Activated CD4-positive, alpha-beta memory T cell treated with anti-CD3 and anti-CD28 coated beads for 36 hours (primary cell): ENCODE measurements at places on chromosomes 5 and 9.

- no peak overlapping the region for H3K27ac ChIP-seq
- no peaks in the 10 kb centered on the region for H3K36me3 ChIP-seq
- no peaks in the 10 kb centered on the region for H3K27me3 ChIP-seq
- no peak for DNase-seq
- peaks cover 22% of the 10 kb centered on the region for H3K4me1 ChIP-seq
- no peak overlapping the region for H3K4me3 ChIP-seq
Measured at GRCh38 chr9:23587903-23588302, 238.1 kb downstream of the ELAVL2 start.

DNA sequence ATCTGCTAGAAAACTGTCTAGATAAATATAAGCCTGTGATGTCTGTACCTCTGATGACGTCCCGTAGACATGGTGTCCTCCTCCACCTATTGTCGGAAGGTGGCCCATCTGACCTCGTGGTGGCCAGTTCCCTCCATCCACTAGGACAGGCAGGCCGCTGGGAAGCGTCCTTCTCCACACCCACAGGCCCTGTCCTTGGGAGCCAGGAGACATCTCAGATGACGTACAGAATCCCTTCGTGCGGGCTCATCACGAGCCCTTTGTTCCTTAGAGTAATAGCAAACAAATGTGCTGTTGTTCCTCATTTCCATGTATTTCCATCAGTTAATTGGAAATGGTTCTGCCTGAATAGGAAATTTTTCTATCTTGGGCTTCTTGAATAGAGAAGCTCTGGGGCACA lies 38.3 kb upstream of the TENT4A start:
- no peak for DNase-seq
- H3K4me3 ChIP-seq = no peak overlapping the region
- H3K4me1 ChIP-seq = no peaks in the 10 kb centered on the region
- H3K27ac ChIP-seq = no peak overlapping the region

DNA sequence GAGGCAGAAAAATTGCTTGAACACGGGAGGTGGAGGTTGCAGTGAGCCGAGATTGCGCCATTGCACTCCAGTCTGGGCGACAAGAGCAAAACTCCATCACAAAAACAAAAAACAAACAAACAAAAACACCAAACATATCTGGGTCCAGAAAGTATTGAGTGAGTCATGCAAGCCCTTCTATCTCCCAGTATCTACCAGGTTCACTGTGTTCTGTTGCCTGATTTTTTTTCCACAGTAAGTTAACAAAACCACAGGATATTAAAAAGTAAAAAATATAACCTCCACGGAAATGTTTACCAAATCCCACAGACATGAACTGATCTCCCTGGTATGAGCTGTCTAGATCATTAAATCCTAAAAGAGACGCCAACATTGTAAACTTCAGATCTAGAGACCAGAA lies 94.4 kb downstream of the ANKH start:
- peaks cover 14% of the 10 kb centered on the region for H3K4me1 ChIP-seq
- peaks cover 15% of the 10 kb centered on the region for H3K36me3 ChIP-seq
- no peak overlapping the region for H3K4me3 ChIP-seq
- H3K27ac ChIP-seq = no peak overlapping the region
- no peaks in the 10 kb centered on the region for H3K27me3 ChIP-seq

GRCh38 chr5:175887463-175887862 lies 16.1 kb downstream of the CPLX2 start:
- peaks cover 10% of the 10 kb centered on the region for H3K36me3 ChIP-seq
- no peaks in the 10 kb centered on the region for H3K4me1 ChIP-seq
- DNase-seq = no peak
- no peaks in the 10 kb centered on the region for H3K27me3 ChIP-seq
- no peak overlapping the region for H3K4me3 ChIP-seq
- no peak overlapping the region for H3K27ac ChIP-seq

DNA sequence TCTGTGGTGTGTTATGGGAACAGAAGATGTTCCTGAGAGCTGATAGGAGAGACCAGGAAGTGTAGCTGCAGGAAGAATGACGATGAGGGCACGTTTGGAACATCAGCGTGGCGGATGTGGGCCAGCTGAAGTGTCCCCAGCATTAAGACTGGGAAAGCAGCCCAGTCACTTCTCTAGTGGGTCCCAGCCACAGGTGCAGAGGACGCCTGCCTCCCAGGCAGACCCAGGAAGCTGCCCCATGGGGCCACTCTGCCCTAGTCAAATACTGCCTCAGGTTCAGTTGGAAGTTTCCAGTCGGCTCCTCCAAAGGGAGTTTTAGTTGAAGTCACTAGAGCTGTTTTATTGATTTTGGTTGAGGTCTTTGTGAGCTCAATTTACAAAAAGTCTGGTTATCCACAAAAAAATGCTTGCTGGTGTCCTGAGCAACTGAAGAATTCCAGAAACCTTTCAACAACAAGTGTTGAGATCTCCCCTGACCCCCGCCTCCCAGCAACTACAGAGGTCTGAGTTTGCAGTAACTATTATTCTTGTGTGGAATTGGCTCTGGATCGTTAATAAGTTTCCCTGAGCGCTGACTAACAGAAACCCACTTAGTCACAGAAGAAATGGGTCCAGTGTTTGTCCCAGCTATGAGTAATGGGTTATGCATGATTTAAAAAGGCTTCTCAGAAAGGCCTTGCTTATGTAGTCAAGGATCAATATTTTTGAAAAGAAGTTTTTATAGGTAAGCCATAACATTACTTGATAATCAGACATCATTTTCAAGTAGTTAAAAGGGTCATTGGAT lies 294.1 kb downstream of the FANCC start:
- no peaks in the 10 kb centered on the region for H3K27me3 ChIP-seq
- peaks cover 8% of the 10 kb centered on the region for H3K36me3 ChIP-seq
- H3K4me3 ChIP-seq = no peak overlapping the region
- DNase-seq = no peak
- H3K4me1 ChIP-seq = no peaks in the 10 kb centered on the region

DNA sequence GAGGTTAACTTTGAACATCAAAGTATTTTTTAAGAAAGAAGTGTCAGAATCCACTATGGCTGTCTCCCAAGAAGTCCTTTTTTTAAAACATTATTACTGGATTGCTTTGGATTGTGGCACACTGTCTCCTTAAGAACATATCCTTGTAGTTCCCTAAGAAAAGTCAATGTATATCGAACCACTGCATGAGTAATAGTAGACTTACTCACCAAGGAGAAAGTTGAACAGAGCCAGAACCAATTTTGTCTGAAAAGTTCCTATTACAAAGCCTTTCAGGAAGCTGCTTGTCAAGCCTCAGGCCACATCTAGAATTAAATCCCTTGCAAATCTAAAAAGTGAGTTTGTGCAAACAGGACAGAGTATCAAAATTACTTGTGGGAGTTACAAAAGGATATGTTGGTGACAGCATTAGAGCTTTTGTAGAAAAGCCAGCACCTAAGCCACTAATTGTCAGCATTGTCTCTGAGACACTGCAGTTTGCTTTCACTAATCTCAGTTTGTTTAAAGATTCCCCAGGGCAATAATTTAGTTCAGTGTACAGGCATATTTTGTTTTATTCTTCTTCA lies 195.4 kb downstream of the MPDZ start:
- DNase-seq = no peak
- no peak overlapping the region for H3K27ac ChIP-seq
- H3K27me3 ChIP-seq = no peaks in the 10 kb centered on the region
- H3K36me3 ChIP-seq = no peaks in the 10 kb centered on the region
- H3K4me1 ChIP-seq = no peaks in the 10 kb centered on the region
- H3K4me3 ChIP-seq = no peak overlapping the region

- H3K36me3 ChIP-seq = peaks cover 56% of the 10 kb centered on the region
- no peak overlapping the region for H3K4me3 ChIP-seq
- H3K4me1 ChIP-seq = peaks cover 42% of the 10 kb centered on the region
Measured at GRCh38 chr9:75133396-75133795, 45.1 kb downstream of the OSTF1 start.

GRCh38 chr9:78575771-78576170 lies 278.8 kb downstream of the PSAT1 start:
- no peaks in the 10 kb centered on the region for H3K27me3 ChIP-seq
- no peak overlapping the region for H3K4me3 ChIP-seq
- H3K36me3 ChIP-seq = no peaks in the 10 kb centered on the region

- H3K27ac ChIP-seq = no peak overlapping the region
- peaks cover under 1% of the 10 kb centered on the region for H3K36me3 ChIP-seq
- peak; percentile 45 for DNase-seq
Measured at GRCh38 chr9:1869843-1870242, 145.3 kb upstream of the SMARCA2 start.

- H3K4me1 ChIP-seq = no peaks in the 10 kb centered on the region
- no peak for DNase-seq
- no peaks in the 10 kb centered on the region for H3K36me3 ChIP-seq
- no peak overlapping the region for H3K4me3 ChIP-seq
Measured at GRCh38 chr5:93307557-93307956, 273.5 kb downstream of the NR2F1-AS1 start.

DNA sequence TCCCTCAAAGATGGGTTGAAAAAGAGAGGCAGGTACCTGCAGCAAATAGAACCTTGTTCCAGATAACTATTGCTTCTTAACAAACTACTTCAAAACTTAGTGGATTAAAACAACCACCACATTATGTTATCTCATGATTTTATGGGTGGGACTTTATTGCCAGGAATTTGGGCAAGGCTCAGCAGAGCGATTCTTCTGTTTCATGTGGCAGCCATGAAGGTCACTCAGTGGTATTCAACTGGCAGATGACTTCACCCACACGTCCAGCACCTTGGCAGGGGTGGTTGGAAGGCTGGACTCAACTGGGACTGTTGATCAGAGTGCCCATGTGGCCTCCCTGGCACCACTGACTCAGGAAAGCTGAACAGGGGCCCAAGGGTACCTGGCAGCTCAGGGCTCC lies 112.0 kb downstream of the HSD17B3 start:
- DNase-seq = no peak
- H3K36me3 ChIP-seq = peaks cover 4% of the 10 kb centered on the region
- no peak overlapping the region for H3K4me3 ChIP-seq
- peaks cover 23% of the 10 kb centered on the region for H3K27me3 ChIP-seq

- no peak overlapping the region for H3K4me3 ChIP-seq
- no peak overlapping the region for H3K27ac ChIP-seq
- no peak for DNase-seq
- H3K27me3 ChIP-seq = no peaks in the 10 kb centered on the region
- H3K4me1 ChIP-seq = peaks cover 7% of the 10 kb centered on the region
Measured at GRCh38 chr5:57166276-57166675, 7.6 kb upstream of the GPBP1 start.

- H3K27me3 ChIP-seq = peaks cover 16% of the 10 kb centered on the region
- no peaks in the 10 kb centered on the region for H3K36me3 ChIP-seq
- no peak overlapping the region for H3K4me3 ChIP-seq
- no peak for DNase-seq
- H3K4me1 ChIP-seq = no peaks in the 10 kb centered on the region
- no peak overlapping the region for H3K27ac ChIP-seq
Measured at GRCh38 chr5:64634997-64635686, 55.2 kb upstream of the SHISAL2B start.

DNA sequence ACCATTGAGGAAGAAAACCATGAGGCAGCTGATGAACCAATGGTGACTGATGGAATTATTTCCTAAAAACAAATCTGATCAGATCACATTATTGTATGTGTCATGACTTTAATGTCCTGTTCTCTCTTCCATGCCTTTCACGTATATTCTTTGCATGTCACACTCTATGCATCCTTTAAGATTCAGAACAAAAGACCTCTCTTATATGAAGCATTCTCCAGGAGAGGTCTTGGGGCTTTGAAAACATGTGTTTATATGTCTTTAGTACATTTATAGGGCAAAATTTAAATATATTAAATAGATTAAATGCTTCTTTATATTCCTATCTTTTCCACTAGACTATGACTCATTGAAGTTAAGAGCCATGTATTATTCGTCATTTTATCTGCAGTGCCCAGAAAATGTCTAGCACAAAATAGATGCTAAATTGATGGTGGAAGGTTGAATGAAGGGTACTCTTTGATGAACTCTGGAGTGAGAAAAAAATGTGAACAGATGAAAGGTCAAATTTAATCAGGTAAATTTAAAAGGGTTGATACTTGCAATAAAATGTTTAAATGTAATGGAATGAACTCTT lies 196.3 kb downstream of the PSAT1 start:
- H3K4me3 ChIP-seq = no peak overlapping the region
- H3K27ac ChIP-seq = no peak overlapping the region
- no peaks in the 10 kb centered on the region for H3K27me3 ChIP-seq

- peaks cover 57% of the 10 kb centered on the region for H3K4me1 ChIP-seq
- H3K27me3 ChIP-seq = no peaks in the 10 kb centered on the region
- no peak overlapping the region for H3K4me3 ChIP-seq
- no peaks in the 10 kb centered on the region for H3K36me3 ChIP-seq
Measured at GRCh38 chr9:134061019-134061687, 6.7 kb downstream of the BRD3 start.

GRCh38 chr9:133822430-133823065 lies 84.4 kb upstream of the SARDH start:
- no peak overlapping the region for H3K27ac ChIP-seq
- H3K4me1 ChIP-seq = no peaks in the 10 kb centered on the region

DNA sequence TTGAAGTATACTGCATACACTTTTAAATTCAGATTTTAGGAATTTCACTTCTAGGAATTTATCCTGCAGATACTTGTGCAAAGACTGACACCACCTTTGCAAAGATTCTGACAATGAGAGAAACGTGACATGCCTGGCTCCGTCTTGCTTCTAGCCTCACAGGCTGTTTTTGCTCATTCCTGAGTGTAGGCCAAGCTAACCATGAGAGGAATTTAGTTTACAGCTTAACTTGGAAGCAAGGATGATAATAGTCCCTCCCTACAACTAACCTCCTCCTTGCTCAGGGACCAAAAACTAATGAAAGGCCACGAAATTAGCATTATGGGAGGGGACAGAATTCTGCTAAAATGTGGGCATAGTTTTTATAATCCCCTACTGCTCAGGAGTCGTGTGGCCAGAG lies 31.1 kb downstream of the C5orf22 start:
- no peak for DNase-seq
- no peaks in the 10 kb centered on the region for H3K4me1 ChIP-seq
- H3K27me3 ChIP-seq = peaks cover 3% of the 10 kb centered on the region
- peaks cover 7% of the 10 kb centered on the region for H3K36me3 ChIP-seq
- no peak overlapping the region for H3K4me3 ChIP-seq

GRCh38 chr5:173453167-173453566 lies 125.0 kb upstream of the STC2 start:
- H3K27ac ChIP-seq = no peak overlapping the region
- H3K36me3 ChIP-seq = no peaks in the 10 kb centered on the region
- H3K27me3 ChIP-seq = peaks cover 3% of the 10 kb centered on the region
- no peaks in the 10 kb centered on the region for H3K4me1 ChIP-seq

- no peaks in the 10 kb centered on the region for H3K27me3 ChIP-seq
- H3K4me3 ChIP-seq = no peak overlapping the region
- H3K4me1 ChIP-seq = no peaks in the 10 kb centered on the region
- no peak for DNase-seq
- no peak overlapping the region for H3K27ac ChIP-seq
Measured at GRCh38 chr9:133781828-133782135, 43.6 kb upstream of the SARDH start.

GRCh38 chr5:176532795-176533194 lies 4.4 kb downstream of the RNF44 start:
- no peak for DNase-seq
- H3K4me3 ChIP-seq = peak overlapping the region; percentile 92
- H3K27me3 ChIP-seq = no peaks in the 10 kb centered on the region
- H3K36me3 ChIP-seq = peaks cover 26% of the 10 kb centered on the region
- peak overlapping the region; percentile 97 for H3K27ac ChIP-seq
- H3K4me1 ChIP-seq = peaks cover 49% of the 10 kb centered on the region

DNA sequence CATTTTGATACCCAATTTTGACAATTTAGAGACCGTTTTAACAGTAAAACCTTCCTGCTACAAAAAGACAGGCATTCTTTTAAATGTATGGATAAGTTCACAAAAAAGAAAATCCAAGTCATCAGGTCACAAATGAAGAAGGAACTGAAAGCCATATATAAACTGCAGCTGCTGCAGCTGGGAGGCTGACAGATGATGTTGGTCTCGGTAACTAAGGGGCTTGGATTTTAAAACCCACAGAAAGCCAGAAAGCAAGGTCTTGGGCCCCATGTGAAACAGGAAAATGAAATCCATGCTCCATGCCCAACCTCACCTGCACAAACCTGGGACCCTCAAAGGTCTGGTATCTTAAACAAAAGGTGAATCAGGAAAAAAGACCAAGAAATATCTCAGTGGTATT lies 15.7 kb upstream of the C5orf34 start:
- H3K4me3 ChIP-seq = no peak overlapping the region
- H3K27ac ChIP-seq = no peak overlapping the region
- no peaks in the 10 kb centered on the region for H3K27me3 ChIP-seq
- H3K4me1 ChIP-seq = peaks cover 12% of the 10 kb centered on the region
